Brain (organoid and tissue), 16 donors: ENCODE measurements at places on chromosomes 4 and X.

DNA sequence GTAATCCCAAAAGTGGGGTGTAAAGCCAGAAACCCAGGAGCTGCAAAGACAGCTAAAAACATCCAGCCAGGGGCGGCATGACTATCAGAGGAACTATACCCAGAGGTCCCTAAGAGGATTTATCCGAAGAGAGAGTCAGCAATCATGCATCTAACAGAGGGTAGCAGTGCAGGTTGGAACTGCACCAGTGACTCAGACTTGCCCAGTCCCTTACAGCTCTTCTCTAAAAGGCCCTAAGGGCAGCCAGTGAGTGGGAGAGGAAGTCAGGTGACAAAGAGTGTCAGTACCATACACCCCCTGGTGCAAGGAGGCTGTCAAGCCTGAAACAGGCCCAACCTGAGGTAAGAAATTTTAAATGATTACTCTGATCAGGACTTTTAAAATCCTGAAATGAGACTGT is 88.1 kb downstream of the CAMK2D start:
- DNase-seq = no peak

DNA sequence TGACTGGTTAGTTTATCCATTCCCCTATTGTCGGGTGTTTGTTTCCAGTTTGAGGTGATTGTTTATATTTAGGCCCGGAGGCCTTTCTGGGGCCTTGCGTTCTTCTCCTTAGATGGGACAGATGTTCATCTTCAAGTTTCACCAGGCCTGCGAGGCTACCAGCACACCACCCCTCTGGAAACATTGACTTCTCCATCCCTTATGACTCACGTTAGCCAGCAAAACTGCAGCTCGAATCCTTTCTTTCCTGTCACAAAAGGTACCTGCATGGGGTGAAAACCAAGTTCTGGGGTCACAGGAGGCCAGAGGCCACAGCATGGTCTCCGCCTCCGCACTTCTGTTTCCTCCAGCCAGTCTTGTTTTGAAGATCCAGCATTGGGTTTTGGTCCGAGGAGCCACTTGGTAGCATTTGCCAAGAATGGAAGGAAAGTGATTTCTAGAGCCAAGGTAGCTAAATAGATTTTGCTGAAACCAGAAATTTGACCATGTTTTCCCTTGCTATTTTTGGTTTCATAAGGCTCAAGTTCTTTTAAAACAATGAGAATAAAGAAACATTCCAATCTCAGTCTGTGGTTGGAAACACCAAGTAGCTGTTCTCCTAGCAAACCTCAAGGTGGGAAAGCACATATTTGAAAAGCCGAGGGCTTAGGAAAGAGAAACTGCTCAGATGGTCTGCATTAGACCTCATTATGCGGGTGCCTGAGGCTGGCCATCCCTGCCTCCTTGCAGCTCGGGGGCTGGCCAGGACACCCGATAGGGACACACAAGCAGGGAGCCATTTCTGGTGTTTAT is 5.6 kb downstream of the NYX start:
- DNase-seq = no peak

- DNase-seq = no peak
These were observed 759.9 kb downstream of the PDHA2 start for GRCh38 chr4:96599752-96600151.

DNA sequence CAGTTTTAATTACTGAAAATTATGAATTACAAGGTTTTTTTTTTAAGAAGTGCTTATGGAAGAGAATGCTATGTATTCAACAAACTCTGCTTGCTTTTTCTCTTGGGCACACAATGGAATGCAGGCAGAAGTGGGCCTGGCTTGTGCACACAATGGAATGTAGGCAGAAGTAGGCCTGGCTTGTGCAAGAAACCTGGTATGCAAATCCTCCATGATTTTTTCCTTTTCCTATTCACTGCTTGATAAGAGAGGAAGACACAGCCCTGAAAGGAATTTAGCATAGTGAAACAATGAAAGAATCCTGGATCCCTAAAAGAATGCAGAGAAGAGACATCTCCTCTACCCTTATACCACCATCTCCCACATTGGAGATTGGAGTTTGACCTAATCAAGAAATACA is 138.4 kb downstream of the COL25A1 start:
- DNase-seq = no peak

DNA sequence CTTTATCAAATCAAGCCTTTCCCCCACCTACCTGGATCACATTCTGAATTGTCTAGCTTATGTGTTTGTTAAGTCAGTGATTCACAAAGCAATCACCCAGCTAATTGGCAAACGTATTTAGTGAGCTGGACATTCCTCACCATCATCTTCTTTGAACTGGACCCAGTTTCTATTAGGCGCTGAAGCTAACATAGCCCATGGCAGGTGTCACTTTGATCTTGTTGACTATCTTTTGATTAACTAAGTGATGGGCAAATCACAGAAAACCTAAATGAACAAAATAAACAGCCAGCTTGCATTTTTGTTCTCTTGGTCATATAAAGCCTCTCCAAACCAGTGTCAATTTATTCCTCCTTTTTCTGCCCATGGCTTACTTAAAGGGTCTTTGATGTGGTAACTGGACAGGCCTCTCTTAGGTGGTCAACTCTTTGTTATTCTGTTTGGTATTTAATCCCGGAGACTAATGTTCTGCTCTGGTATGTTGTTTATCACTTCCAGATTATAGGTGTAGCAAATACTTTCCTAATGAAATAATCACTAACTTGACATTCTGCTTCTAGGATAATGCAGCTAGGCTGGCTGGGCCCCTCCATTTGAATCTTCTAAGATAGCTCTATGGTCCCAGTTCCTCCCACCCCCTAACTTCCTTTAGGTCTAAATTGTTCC is 105.3 kb upstream of the SMIM10 start:
- no peak for DNase-seq

GRCh38 chr4:104217526-104217925 is 277.2 kb downstream of the CXXC4 start:
- DNase-seq = no peak

DNA sequence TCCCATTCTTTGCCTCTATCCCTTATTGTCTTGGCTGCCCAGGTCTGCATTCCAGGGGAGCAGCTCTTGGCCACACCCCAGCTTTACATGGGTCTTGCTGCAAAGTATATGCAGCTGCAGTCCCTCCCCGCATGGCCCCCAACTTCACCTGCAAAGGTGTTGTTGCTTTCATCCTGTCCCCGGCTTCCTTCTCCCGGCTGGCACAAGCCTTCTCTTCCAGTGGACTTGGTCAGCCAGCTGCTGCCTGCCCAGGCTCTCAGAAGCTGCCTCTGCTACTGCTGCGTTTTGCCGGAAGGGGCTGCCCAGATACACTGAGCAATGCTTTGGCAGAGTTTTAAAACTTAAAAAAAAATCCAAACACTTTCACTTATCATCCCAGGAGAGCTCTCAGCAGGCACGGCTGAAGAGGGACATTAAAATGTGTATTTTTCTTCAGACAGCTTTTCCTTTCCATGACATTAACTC is 121.2 kb upstream of the PDLIM3 start:
- DNase-seq = peak; percentile 65

GRCh38 chr4:53273726-53274125 is 92.1 kb downstream of the SCFD2 start:
- no peak for DNase-seq

DNA sequence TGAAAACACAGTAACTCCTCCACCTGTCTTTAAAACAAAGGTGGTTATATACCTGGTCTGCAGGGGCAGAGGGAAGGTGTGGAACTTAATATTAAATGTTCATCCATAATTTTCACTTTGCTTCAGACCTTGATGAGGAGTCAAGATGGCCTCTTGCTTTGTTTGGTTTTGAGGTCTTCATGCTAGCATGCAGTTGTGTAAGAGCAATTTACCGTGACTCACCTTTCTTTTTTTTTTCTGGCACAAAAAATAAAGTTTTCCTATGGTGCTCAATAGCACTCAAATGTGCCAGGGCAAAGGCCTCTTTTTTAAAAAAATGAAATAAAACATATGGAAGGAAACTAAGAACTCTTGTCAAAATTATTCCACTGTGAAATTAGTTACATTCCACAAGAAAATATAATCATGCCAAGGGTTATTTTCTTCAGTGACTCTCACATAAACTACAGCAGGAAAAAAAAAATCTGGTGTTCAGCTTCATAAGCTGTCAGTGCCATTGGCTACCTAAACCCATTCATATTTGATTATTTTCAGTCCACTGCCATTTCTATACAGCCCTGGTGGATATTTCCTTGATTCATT is 128.2 kb downstream of the SLC7A11 start:
- no peak for DNase-seq

GRCh38 chrX:43741843-43742573 is 85.9 kb downstream of the MAOA start:
- no peak for DNase-seq

DNA sequence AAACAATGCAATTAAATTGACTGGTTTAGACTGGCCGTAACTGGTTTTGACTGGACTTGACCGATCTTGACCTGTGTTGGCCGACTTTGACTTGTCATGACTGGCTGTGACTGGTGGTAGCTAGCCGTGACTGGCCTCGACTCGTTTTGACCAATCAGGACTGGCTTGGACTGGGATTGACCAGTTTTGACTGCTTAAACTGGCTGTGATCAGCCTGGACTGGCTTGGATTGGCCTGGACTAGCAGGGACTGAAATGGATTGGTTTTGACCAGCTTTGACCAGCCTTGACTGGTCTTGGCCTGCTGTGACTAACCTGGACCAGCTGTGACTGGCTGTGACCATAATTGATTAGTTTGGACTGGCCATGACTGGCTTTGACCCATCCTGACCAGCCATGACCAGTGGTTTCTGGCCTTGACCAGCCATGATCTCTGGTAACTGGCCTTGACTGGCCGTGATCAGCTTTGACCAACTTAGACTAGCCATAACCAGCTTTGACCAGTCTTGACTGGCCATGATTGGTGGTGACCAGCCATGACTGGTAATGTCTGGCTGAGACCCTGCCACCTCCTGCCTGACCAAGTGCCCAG is 13.1 kb downstream of the SUV39H1 start:
- DNase-seq = no peak

- DNase-seq = no peak
These were observed 72.6 kb downstream of the PITX2 start for GRCh38 chr4:110550260-110550659.

DNA sequence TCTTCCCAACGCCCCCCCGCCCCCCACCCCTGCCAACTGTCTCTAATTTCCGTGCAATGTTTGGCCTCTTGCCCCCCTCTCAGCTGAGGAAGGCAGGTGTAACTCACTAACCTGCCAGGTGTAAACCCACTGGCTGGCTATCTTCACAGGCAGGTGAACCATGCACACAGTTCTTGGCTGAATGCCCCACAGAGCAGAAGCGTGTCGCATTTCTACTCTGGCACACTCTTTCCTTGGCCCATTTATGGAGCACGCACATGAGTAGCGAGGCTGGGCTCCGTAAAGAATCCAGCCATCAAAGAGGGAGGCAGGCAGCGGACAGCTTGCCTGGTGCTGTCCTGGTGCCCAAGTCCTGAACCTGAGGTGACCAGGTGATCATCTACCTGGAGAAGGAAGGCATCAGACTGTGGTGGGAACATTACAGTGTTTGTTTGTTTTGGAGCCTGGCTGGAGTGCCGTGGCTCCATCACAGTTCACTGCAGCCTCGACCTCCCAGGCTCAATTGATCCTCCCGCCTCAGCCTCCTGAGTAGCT is 39.2 kb upstream of the CRMP1 start:
- DNase-seq = no peak

- no peak for DNase-seq
These were observed 24.9 kb upstream of the SEC24B start for GRCh38 chr4:109408711-109409110.

DNA sequence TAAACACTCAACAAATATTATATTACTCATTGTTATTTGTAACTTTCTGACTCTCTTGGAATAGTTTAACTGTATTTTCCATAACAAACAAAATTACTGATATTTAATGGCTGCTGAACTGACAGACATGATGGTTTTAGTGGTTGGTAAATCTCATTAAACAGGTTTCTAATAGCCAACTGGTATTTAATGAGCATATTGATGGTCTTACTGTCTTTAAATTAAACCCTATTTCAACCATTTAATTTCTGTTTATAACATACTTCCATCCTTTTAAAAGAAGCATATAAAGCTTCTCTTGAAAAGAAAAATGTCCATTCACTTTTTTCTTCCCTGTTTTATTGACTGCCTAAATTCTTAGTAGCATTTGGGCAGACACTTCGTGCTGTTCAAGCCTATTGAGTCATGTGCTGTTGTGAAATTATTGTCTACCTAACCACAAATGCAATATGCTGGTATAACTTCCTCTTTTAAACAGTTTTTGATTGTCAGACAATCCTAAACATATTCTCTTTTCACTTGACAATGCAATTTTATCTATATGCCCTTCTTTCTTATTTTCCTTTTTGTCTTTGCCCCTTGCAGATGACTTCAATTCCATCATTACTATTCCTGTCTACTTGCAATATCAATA is 163.9 kb upstream of the SLC7A11 start:
- DNase-seq = no peak

GRCh38 chrX:136146614-136147314 is 569 bp upstream of the FHL1 start:
- DNase-seq = peak; percentile 61

DNA sequence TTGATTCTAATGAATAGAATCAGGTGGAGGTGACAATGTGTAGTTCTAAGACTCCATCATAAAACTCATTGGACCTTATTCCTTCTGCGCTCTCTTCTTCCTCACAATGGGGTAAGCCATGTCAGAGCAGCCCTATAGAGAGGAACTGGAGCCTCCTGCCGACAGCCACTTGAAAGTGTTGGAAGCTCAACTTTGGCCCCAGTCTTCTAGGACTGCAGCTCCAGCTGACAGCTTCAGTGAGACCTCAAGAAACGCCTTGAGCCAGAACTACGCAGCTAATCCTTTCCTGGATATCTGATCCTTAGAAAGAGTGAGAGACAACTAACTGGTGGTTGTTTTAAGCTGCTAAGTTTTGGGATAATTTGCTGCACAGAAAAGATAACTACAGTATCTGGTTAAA is 22.1 kb upstream of the ADH7 start:
- no peak for DNase-seq

GRCh38 chr4:1402516-1403091 is 3.6 kb downstream of the NKX1-1 start:
- no peak for DNase-seq

GRCh38 chr4:175787546-175787945 is 24.5 kb downstream of the GPM6A start:
- DNase-seq = peak; percentile 25

- no peak for DNase-seq
These were observed 153.7 kb upstream of the BMP3 start for GRCh38 chr4:80876810-80877209.

DNA sequence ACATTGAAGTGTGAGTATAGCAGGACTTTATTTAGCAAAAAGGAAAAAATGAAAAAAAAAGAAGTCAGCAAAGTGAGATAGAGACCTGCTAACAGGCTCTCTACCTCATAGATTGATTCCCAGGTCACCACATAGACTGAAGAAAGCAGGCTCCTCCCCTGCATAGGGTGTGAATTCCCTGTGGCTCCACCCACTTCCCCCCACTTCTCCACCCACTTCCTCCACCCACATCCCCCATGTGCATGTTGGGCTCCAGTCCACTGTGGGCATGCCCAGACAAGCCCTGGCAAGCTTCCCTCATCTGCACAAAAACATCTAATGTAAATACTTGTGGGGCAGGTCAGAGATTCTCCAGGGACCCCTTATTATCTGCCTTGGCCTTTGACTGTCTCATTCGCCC is 97.8 kb downstream of the TMEM47 start:
- no peak for DNase-seq

- DNase-seq = peak; percentile 39
These were observed 82.9 kb upstream of the EXOC1L start for GRCh38 chr4:55736605-55737183.
